Stimulated activated CD8-positive, alpha-beta memory T cell treated with anti-CD3 and anti-CD28 coated beads, Interleukin-4, amount 100 ng/mL, for 48 hours (primary cell): ENCODE measurements at places on chromosomes 1 and 21.

- DNase-seq = no peak
Observed at GRCh38 chr1:52057876-52058415, 1.9 kb downstream of the BTF3L4 start.

- peak; percentile 30 for DNase-seq
Observed at GRCh38 chr1:23452011-23452411, 27.5 kb upstream of the TCEA3 start.

DNA sequence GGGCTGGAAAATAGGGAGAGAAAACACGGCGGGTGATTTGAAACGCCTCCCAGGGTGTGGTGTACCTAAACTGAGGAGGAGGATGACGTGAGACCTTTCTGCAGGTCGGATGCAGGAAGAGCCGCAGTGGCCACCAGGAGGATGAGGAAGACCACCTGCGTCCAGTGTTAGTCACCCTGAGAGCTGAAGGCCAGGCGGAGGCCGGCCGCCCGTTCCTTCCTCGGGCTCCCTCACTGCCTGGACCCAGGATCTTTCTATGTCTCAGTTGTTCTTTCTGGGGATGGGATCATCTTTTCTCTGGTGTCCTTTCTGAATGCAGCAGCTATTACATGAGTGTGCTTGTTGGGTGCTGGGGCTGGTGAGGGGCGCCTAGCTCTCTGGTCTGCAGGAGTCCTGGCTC, 74.7 kb upstream of the COL6A1 start:
- DNase-seq = no peak

DNA sequence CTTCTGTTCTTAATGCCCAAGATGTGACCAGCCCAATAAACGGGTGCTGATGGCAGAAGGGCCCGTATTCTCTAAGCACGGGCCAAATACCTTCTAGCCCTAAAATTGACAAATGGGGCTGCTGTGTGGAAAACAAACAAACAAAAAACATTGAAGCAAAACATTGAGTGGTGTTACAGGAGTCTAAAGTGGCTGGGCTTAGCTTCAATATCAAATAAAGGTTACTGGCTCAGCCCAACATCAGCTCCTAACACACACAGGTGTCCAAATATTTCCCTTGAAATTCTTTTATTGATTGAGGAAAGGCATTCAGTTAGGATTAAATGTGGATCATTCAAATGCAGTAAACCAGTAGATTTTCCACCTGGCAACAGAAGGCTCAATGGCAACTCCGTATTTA, 13.3 kb upstream of the TTF2 start:
- no peak for DNase-seq

- no peak for DNase-seq
Observed at GRCh38 chr1:95876276-95876675, 642.3 kb downstream of the RWDD3 start.

DNA sequence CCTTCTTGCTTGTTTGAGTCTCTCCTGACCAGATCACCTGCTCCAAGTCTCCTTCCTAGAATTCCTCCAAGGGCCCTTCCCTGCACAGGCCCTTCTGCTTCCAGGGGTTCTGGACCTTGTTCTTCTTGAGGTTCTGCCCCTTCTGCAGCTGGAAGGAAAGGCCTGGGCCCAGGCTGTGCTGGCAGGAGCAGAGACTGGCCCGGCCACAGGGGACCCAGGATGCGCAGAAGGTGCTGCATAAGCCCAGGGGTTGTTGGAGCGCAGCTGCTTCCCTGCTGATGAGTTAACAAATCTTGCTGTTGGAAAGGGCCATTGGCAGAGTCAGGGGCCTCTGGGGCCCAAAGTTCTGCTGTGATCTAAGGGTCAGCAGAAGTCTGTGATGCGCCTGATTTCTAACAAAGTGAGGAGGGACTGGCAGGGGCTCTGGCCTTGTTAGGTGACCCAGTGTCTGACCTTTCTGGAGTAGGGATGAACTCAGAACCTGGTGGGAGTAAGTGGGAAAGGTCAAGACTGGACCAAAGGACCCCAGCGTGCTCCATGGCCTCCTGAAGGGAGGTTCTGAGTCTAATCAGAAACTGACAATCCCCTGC, 509.8 kb downstream of the PTPRU start:
- no peak for DNase-seq

GRCh38 chr1:5938101-5938646, 54.1 kb downstream of the NPHP4 start:
- DNase-seq = no peak

DNA sequence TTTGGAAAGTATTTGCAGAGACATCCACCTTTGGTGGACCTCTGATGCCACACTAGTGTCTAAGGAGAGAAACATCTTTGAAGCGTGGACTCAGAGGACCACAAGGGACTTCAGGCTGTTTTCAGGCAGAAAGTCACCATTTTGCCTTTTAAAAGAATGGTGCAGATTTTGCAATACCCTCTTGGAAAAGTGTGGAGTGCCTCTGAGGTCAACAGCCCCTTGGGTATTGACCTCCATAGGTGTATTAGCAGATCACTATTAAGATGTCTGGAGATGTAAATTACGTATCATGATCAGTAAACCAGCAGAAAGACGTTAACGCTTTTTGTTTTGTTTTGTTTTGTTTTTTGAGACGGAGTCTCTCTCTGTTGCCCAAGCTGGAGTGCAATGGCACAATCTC, 87.0 kb downstream of the INTS7 start:
- DNase-seq = no peak

DNA sequence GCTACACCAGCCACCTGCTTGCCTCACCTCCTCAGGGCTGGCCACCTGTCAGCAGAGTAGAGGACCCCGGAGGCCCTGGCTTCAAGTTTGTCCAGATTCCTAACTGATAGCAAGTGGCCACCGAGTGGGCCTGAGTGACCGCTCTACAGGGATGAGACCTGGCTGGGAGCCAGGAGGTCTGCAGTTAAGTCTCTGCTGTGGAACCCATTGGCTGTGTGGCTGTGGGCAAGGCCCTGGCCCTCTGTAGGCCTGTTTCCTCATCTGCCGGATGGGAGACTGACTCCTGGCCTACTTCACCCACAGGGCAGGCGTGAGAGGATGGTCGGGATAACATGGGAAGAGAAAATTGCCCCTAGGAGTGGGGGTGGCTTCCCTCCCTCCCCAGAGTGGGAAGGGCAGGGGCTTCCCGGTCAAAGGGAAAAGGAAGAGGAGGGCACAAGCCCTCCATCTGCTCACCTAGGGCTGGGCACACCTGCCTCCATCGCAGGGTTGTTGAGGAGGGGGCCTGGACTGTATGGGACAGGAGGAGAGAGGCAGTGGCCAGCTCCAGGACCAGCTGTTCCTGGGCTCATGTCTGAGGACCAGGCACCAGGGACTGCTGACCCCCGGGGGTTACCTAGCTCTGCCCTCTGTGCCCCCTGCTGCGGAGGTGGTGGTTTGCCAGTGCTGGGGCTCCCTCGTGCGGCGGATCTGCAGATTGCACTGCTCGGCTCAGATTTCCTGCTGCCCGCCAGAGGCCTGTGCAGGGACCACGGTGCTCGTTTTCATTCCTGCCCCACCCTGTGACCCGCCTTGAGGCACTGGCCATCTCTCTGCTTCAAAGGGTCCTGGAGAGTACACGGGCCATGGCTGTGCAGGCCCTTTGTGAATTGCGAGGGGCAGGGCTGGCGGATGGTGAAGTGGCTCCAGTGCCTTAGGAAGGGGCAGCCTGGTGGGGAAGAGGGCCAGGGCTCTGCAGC, 9.1 kb upstream of the MTFR1L start:
- peak; percentile 93 for DNase-seq

DNA sequence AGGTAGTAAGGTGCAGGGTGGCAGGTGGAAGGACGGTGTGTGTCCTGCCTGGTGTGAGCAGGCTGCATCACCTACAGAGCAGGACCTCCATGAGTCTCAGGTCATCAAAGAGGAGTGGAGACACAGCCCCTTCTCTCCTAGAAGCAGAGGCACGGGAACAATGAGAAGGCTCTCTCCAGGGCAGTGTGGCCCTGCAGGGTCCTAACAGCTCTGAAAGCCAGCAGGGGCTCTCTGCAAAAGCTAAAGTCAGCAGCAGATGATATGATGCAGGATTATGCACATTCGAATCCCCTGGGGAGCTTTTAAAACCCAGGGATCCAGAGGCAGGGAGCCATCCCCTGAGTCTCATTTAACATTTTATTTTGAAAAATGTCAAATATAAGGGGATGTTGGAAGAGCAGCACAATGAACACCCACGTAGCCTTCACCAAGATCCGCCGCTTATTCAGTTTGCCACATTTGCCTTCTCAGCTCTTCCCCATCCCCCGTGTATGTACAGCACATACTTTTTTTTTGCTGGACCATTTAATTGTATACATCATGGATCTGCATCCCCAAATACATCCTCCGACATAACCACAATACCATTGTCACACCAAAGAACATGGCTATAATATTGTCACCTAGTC, 88.1 kb downstream of the CNIH3 start:
- no peak for DNase-seq

GRCh38 chr21:14583629-14584255, 37.6 kb upstream of the SAMSN1 start:
- DNase-seq = no peak
